ENCODE measurements at places on chromosomes 16 and 17.

DNA sequence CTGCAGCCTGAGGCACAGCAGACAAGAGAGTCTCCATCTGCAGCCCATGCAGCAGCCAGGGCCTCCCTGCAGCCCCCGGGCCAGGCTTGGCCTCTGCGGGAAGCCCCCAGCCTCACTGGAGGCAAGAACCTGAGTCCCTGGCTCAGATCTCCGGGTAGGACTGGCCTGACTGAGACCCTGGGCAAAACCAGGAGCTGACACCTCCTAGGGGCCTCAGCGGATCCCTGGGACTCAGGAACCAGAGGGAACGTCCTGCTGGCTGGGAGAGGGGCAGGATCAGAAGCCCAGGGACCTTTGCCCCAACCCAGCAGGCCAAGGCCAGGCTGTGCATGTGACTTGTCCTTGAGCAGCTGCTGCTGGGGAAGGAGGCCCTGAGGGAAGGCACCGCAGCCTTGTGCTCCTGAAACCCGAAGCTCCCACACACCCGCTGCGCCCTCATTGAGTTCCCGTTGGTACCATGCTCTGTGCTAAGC is 1.7 kb upstream of the PRSS21 start:
- DNase-seq: no peak

GRCh38 chr16:66299349-66299748 is 67.1 kb upstream of the CDH5 start:
- no peak for DNase-seq

- no peak for DNase-seq
Observed at GRCh38 chr17:77460514-77461046, 319.8 kb downstream of the SEC14L1 start.

DNA sequence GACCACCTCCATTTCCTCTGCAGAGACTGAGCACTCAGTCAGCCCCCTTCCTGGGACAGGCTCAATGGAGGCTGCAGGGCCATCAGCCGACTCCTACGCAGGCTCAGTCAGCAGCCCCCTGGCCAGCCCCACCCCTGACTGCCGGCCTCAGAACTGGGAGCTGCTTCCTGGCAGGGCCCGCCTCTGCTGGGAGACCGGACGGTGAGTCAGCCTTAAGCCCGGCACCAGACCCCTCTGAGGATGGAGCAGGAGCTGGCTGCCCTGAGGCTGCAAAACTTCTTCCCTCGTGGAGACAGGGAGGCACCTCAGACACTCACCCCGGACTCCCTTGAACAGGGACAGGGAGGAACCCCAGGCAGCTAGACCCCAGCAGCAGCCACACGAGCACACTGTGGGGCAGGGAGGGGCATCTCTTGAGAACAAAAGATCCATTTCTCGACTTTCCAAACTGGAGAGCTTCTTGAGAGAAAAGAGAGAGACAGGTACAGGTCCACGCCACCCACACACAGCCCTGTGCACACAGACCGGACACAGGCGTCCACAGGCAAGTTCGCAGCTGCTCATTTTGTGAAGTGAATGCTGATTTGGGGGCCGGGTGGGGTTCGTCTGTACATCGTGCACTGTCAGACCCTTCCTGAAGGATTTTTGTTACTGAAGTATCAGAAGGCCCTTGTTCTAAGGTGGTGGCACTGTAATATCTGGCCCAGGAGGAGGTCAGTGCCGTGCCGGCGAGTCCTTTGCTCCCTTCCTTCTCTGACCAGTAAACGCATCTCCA is 1.3 kb upstream of the TUBB3 start:
- DNase-seq: no peak

GRCh38 chr16:11100239-11100750 is 155.7 kb downstream of the SOCS1 start:
- no peak for DNase-seq

DNA sequence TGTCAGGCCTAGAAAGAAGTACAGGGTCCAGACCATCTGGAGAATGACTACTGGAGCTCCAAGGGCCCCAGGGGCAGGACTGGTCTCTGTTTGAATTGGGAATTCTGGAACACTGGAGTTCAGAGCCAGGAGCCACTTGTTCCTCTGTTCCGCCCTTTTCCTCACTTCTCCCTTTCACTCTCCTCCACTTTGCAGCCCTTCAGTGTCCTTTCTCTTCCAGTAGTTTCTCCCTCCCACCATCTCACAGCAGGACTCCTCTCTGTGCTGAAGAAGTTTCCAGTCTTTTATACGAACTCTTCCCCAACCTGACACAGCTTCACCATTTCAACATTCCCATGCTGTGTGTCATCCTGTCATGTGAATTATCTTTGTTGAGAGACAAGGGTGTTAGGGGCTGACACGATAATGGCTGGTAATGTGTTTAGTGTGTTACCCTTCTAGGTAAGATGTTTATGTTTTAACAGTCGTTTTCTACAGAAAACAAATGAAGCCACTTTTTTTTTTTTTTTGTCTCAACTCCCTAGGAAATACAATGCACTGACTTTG is 180.3 kb upstream of the MYOCD start:
- DNase-seq: no peak

- DNase-seq: no peak
Observed at GRCh38 chr16:9670033-9670432, 512.2 kb downstream of the GRIN2A start.

DNA sequence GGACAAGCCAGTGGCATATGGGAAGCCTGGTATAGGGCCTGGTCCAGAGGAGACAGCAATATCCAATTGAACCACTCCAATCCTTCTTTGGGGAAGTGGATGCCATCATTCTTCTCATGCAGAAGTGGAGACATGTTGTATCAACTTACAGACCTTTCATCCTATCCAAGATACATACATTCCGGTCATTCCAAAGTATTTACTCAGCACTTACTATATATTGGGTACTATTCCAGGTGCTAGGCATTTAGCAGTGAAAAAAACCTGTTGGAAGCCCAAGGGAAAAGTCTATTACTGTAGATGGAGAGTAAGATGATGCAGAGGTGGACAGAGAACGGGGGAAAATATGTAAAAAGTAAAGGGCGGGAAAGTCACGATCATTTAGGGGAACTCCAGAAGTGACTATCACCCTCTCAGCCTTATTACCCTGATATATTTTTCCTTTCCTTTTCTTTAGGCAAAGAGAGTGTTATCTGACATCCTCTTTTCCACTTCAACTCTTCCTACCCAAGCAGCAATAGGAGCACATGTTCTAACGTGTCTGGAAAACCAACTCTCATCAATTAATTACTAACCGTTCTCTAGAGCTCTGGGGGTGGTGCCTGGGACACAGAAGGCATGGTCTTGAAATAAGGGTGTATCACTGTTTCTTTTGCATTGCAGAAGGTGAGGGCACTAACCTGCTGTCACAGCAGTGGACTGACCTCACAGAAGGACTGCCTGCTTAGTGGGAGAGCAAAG is 210.1 kb upstream of the MAF start:
- DNase-seq: no peak

DNA sequence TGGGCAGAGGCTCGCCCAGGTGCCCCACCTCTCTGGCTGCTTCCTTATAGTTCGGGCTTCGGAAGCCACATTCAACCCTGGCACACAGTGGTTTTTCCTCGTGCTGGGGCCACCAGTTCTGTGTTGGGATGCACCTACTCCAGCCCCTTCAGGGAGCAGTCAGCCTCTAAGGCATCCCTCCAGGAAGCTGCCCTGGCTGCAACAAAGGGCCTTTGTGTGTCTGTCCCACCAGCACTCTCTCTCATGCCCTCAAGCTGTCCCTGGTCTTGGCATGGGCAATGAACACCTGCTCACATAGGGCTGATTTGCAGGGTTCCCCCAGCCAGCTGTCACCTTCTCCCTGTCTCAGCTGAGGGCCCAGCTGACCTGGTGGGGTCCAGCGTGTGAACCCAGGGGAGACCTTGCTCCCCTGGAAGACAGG is 754 bp upstream of the NOXO1 start:
- no peak for DNase-seq

- DNase-seq: no peak
Observed at GRCh38 chr16:87098361-87098760, 218.8 kb downstream of the C16orf95 start.

DNA sequence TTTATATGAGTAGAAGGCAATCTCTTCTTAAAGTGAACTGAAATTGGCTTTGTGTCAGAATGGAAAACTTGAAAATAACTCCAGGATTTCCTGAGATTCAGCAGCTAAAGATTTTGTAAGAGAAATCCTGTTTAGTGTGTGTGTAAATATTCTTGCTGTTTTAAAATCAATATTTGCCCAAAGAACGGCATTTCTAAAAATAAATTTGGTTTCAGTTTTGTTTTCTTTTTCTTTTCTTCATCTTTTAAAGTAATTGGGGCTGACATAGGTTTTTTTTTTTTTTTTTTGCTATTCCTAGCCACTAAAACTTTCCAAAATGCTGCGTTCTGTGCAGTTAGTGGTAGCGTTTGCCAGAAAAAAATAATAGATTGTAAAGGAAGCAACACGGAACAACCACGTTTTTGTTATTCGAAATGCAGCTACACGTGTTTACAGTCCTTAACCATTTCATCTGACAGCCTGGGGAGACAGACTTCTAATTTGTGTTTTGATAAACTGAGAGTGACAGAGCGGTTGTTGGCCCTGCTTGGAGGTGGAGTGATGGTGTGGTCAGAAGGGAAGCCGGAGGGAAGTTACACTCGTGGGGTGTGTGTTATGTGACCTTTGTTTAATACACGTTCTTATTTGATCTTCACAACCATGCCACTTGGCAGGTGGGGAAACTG is 21.6 kb upstream of the SMPD3 start:
- no peak for DNase-seq

DNA sequence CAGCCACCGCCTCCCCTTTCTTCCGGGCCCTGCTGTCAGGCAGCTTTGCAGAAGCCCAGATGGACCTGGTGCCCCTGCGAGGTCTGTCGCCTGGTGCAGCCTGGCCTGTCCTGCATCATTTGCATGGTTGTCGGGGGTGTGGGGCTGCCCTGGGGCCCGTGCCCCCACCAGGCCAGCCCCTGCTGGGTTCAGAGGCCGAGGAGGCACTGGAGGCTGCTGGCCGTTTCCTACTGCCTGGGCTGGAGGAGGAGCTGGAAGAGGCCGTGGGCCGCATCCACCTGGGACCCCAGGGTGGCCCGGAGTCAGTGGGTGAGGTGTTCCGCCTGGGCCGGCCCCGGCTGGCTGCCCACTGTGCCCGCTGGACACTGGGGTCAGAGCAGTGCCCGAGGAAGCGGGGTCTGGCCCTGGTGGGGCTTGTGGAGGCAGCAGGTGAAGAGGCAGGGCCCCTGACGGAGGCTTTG is 5.5 kb upstream of the TGFB1I1 start:
- DNase-seq: no peak

GRCh38 chr17:16521070-16521727 is 29.2 kb upstream of the LRRC75A start:
- DNase-seq: peak; percentile 50

GRCh38 chr17:78317794-78318400 is 42.0 kb downstream of the SOCS3 start:
- DNase-seq: no peak

DNA sequence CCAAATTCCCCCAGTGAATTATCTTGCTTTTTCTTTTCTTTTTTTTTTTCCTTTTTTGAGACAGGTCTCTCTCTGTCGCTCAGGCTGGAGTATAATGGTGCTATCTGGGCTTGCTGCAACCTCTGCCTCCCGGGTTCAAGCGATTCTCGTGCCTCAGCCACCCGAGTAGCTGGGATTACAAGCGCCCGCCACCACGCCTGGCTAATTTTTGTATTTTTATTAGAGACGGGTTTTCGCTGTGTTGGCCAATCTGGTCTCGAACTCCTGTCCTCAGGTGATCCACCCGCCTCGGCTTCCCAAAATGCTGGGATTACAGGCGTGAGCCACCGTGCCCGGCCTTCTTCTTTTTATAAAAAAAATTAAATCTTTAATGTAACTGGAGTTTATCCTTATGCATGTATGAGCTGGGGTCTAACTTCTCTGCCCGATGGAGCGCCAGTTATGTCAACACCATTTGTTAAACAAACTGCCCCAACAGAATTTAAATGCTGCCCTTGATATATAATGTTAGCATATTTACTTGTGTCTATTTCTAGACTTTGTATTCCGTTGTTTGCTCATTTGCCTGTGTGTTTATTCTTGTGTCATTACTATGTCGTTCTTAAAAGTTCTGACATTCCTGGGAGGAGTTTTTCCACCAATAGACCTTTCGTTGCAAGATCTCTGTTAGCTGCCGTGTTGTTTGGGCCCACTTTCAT is 535 bp upstream of the AURKB start:
- DNase-seq: no peak
